MM.1S (cell line): ENCODE measurements at places on chromosomes 5 and 9.

DNA sequence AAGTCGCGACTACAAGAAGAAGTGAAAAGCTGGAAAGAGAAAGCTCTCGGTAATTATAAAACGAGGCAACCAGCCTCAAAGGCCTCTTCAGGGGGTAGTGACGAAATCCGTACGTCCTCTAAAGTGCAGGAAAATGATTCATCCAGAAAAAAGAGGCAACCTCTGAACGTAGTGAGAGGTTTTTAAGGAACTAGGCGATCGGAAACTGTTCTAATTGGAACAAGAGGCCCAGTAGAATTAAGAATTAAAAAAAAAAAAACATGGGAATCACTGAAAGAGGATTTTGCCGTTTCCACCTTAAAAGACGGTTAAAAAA lies 1.0 kb downstream of the CSNK1A1 start:
- peak; percentile 21 for DNase-seq
- H3K27me3 ChIP-seq = no peaks in the 10 kb centered on the region
- peak overlapping the region; percentile 86 for H3K27ac ChIP-seq
- H3K4me1 ChIP-seq = peaks cover 13% of the 10 kb centered on the region

DNA sequence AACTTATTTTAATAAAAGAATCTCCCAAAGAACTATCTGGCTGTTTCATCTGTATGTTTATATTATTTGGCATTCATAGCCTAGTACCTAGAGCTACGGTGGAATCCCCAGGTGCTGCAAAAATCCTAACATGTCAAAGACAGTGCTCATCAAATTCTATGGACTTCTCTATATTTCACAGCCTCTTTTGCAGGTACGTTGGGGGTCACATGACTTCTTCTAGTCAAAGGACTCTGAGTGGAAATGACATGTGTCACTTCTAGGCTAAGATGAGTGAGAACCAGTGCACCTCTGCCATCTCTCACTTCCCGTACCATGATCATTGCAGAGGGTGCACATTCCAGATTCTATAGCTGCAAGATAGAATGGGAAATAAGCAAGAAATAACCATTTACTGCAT lies 72.5 kb upstream of the PTGER4 start:
- H3K4me3 ChIP-seq = no peak overlapping the region
- H3K27me3 ChIP-seq = no peaks in the 10 kb centered on the region
- no peak for DNase-seq
- peaks cover 5% of the 10 kb centered on the region for H3K4me1 ChIP-seq

DNA sequence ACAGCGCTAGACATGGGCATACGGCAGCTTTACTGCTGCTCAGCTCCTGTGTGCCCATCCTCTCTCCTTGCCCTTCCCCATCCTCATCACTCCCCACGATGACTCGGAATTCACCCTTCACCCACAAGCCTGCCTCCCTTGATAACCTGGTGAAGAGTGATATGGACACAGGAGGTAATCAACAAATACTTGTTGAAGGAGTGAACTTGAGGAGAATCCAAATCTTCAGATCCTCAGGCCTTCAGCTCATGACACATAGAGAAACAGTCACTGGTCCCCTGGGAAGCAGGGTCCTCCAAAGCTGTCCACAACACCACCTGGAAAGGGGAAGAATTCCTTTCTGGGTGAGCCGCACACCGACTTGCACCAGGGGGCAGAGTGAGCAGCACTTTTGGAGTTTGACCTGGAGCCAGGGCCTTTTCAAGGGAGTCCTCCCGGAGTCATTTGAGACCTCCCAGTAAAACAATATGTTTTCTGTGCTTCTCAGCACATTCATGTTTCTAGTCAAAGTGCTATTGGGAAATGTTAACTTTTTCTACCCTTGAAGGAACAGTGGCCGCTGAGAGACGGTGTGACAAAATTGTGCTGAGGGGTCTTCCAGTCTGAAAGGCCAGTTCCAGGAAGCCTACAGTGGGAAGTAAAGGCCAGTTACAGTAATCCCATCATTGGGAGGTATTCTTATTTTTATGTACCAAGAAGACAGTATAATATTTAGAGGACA lies 332.3 kb downstream of the CWC27 start:
- no peak overlapping the region for H3K4me3 ChIP-seq
- H3K4me1 ChIP-seq = 0 out of 2 replicates have a peak, but pooled peaks cover 11% of the 10 kb centered on the region
- no peaks in the 10 kb centered on the region for H3K27me3 ChIP-seq
- peak; percentile 8 for DNase-seq
- no peaks in the 10 kb centered on the region for H3K36me3 ChIP-seq
- H3K27ac ChIP-seq = no peak overlapping the region

DNA sequence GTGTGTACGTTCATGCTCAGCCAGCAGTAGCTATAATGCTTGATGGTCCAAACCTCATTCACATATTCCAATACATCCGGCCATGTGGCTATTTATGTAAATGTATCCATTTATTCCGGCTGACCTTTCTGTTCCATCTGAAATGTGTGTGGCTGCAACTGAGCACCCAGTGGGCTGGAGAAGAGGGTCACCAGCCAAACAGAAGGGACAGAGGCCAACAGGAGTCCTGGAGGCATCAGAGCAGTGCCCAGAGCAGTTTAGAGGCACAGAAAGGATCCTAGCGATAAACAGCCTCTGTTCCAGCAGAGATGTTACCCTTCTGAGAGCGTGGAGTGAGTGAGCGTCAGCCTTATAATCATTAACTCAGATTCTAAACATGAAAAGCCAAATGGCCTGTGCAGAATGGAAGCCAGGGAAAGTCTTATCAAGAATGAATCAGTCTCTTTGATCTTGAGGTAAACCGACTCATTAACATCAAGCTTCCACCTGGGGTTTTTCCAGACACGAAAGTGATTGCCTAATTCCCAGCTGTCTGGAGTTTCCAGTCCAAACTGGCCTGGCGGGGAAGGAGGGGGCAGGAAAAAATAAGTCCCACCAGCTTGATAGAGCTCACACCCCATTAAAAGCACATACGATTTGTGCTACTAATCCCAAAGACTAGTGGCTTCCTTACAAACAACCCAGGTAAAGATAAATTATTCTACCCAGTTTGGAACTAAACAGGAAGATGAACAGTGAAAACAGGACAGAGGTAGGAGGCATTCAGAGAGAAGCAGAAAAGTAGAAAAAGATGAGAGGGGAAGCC lies 55.7 kb downstream of the SUSD1 start:
- no peak overlapping the region for H3K27ac ChIP-seq
- H3K27me3 ChIP-seq = no peaks in the 10 kb centered on the region
- H3K4me1 ChIP-seq = no peaks in the 10 kb centered on the region
- no peaks in the 10 kb centered on the region for H3K36me3 ChIP-seq
- no peak for DNase-seq

DNA sequence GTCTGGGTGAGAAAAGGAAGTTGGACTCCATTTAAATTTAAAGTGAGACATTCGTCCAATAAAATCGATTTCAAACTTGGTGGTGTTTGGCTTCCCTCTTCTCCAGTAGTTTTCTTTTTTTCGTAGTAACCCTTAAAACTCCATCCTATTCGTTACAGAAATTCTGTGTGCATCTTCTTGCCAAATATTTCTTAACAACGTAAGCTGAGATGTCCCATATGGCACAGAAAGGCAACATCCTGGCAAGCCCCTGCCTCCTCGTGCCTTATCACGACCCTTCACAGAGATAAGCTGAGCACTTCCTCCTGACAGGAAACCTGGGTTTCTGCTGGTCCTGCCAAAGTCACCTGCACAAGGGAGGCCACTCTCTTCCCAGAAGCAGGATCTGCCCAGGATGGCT lies 11.8 kb upstream of the ADAMTS2 start:
- H3K27me3 ChIP-seq = peaks cover 3% of the 10 kb centered on the region
- H3K4me1 ChIP-seq = no peaks in the 10 kb centered on the region
- no peak for DNase-seq
- H3K36me3 ChIP-seq = no peaks in the 10 kb centered on the region
- no peak overlapping the region for H3K4me3 ChIP-seq

GRCh38 chr9:135300346-135301141 lies 179.0 kb upstream of the PPP1R26 start:
- no peak overlapping the region for H3K27ac ChIP-seq
- no peaks in the 10 kb centered on the region for H3K36me3 ChIP-seq
- DNase-seq = no peak
- H3K4me3 ChIP-seq = no peak overlapping the region
- peaks cover 89% of the 10 kb centered on the region for H3K27me3 ChIP-seq
- H3K4me1 ChIP-seq = no peaks in the 10 kb centered on the region

DNA sequence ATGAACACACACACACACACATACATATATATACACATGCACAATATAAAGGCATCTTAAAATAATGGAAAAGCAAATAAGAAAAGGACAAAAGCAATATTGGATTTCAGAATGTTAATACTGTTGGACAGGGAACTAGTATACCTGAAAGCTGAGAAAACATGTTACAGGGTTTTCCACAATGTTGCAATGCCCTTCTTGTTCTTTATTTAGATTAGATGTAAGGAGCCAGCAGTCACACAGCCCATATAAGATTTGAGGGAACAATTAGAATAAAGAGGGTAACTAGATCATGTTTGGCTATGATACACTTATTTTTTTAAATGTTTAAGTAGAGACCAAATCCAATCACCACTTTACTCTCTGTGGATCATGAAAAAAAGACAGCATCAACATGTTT lies 61.7 kb downstream of the SH3TC2 start:
- no peak for DNase-seq
- no peak overlapping the region for H3K27ac ChIP-seq
- H3K27me3 ChIP-seq = no peaks in the 10 kb centered on the region

DNA sequence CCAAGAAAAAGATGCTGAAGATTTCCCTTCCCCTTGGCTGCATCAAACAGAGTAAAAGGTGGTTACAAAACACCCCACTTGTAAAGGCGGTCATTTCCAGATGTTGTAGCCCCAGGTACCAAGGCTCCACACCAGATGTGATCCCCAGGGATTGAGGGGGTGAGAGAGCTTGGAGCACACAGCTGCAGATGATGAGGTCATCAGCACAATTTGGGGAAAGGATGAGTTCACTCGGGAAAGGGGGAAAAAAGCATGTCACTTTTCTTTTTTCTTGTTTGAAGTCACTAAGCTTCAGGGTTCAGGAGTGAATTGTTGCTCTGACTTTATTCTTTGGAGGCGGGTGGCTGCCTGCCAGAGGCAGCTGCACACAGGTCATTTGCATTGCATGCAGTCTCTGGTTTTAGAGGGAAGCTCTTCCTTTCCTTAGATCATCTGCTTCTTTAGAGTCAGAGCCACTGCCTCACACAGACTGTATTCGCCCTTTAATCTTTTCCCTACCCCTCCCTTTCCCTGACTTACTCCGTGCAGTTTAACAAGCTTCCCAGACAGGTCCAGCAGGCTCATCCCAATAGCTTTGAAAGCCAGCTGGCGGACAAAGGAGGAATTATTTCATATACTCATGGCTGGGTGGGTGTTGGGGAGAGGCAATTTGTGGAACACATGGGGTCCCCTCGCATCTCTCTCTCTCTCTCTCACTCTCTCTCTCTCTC lies 409.3 kb upstream of the SLC24A2 start:
- DNase-seq = no peak
- H3K4me1 ChIP-seq = no peaks in the 10 kb centered on the region
- H3K4me3 ChIP-seq = no peak overlapping the region

- no peak overlapping the region for H3K4me3 ChIP-seq
- H3K4me1 ChIP-seq = peaks cover 27% of the 10 kb centered on the region
- H3K27ac ChIP-seq = no peak overlapping the region
- no peaks in the 10 kb centered on the region for H3K27me3 ChIP-seq
- DNase-seq = no peak
- H3K36me3 ChIP-seq = no peaks in the 10 kb centered on the region
These were observed 147.7 kb upstream of the SLC1A3 start for GRCh38 chr5:36458746-36459145.

GRCh38 chr5:51385216-51385615 lies 2.0 kb downstream of the ISL1 start:
- no peaks in the 10 kb centered on the region for H3K36me3 ChIP-seq
- no peak overlapping the region for H3K4me3 ChIP-seq
- peaks cover 12% of the 10 kb centered on the region for H3K27me3 ChIP-seq
- DNase-seq = no peak

DNA sequence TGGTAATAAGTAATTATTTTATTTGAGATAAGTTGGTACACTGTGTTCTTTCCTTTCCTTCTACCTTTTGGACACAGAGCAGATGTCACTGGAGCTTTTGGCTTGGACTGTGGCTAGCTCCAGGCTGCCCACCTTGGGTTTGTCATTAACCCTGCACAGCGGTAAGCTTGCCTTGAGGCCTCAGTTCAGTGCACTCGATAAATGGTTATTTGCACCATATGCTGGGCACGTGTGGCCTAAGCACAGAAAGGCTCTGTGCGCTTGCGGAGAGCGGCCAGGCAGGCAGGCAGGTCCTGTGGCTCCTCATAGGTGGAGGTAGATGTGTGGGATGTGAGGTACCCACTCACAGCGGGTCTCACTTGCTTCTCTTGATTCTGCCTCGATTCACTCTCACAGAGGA lies 30.0 kb upstream of the TENT4A start:
- H3K27ac ChIP-seq = no peak overlapping the region
- no peak overlapping the region for H3K4me3 ChIP-seq
- no peaks in the 10 kb centered on the region for H3K4me1 ChIP-seq
- no peaks in the 10 kb centered on the region for H3K36me3 ChIP-seq

GRCh38 chr9:134268747-134269146 lies 57.5 kb upstream of the RXRA start:
- no peak overlapping the region for H3K4me3 ChIP-seq
- H3K36me3 ChIP-seq = no peaks in the 10 kb centered on the region
- DNase-seq = no peak
- H3K4me1 ChIP-seq = peaks cover 25% of the 10 kb centered on the region

DNA sequence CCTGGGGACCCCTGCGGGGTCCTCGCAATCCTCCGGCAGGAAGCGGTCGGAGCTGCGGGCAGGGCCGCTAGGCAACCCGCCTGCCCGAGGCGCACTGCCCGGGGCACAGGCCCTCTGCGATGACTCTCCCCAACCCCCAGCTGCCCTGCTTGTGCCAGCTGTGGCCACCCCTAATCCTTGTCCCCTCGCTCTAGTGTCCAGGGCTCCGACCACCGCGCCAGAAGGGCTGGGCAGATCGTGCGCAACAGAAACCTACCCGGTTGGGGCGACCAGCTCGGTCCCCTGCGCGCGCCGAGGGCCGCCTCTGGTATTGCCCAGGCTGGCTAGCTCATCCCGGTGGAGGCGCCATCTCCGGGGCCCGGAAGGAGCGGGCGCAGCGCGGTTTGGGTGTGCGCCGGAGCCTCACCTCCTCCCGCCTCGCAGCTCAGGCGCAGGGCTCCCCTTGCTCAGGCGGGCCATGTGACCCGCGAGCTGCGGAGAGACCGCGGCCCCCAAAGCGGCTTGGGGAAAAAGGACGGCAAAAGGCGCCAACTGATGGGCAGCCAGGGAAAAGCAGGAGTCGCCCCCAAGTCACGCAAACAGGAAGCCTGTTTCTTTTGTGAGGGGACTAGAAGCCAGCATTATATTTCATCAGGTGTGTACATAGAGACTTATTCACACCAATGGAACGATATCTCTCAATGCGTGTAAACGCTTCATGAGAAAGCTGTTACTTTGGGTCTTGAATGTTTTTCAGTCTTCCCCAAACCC lies 46.8 kb upstream of the RNF20 start:
- DNase-seq = no peak
- no peaks in the 10 kb centered on the region for H3K27me3 ChIP-seq
- no peaks in the 10 kb centered on the region for H3K4me1 ChIP-seq
- no peak overlapping the region for H3K4me3 ChIP-seq
- no peaks in the 10 kb centered on the region for H3K36me3 ChIP-seq
- H3K27ac ChIP-seq = no peak overlapping the region
